ENCODE measurements at places on chromosomes 12 and 14.
A peak's percentile ranks its signal among the peaks of the same experiment; 100 is the strongest.

DNA sequence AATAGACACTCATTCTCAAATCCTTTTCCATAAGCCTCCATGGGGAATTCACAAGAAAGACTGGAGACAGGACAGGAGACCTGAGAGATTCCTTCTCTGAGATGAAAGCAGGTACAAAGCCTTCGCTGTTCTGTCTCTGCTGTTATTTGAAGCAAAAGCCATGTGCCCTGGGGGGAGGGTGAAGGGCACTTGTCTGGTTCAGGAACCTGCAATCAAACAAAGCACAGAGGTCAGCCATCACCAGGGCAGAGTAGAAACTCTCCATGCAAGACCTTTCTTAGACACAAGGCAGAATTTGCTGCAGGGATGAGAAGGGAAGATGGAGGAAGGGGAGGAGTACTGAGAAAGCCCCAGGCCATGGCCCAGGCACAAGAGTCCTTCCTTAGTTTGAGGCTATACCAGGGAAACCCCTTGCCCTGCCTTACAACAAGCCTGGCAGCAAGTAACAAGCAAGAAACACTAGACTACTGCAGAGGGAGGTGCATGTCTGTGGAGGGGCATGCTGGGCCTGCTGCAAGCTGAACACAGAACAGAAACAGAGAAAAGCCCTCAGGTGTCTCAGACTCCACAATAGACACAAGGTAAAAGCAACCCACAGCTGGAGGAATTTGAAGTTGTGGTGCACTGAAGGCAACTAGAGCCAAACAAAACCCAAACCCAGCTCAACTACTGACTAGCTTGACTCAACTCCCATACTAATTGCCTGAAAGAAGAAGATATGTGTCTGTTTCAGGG is 7.8 kb upstream of the ART4 start:
- DNase-seq = no peak

- peak; percentile 82 for DNase-seq
Observed at GRCh38 chr14:64114166-64114565, 180.0 kb downstream of the ESR2 start.

- DNase-seq = no peak
Observed at GRCh38 chr12:66573605-66574004, 105.3 kb downstream of the GRIP1 start.

GRCh38 chr12:82740-83139 is 16.2 kb downstream of the IQSEC3 start:
- peak; percentile 12 for DNase-seq

DNA sequence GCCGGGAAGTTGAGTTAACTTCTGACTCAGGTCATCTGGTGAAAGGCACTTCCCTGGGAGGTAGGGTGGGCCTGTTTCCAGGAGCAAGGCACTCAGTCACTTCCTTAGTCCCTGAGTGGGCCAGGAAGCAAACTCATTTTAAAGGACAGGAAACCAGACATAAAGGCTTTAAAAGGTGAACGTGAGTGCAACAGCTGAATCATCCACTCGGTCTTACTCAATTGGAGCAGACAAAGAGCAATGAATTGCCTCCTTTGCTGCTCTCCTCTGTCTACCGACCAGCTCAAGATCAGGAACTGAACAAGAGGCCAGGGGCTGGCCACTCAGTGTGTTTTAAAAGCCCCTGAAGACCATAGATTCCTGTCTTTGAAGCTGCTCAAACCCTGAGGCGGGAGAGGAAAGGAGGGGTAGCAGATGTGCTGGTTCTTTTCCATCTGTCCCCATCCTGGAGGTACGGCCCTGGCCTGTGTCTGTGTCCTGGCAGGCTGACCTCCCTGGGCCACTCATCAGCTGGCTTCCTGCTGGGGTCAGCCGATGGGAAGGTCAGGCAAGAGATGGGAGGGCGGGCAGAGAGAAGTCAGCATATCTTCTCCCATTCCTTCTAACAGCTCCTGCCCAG is 148.9 kb downstream of the PPM1H start:
- no peak for DNase-seq
